ENCODE measurements at places on chromosomes 1 and 21.

GRCh38 chr1:65486613-65487012 lies 66.1 kb downstream of the LEPR start:
- DNase-seq, result no peak

GRCh38 chr1:214120191-214120590 lies 132.4 kb downstream of the PROX1 start:
- DNase-seq, result no peak

GRCh38 chr21:37410639-37411038 lies 44.1 kb downstream of the DYRK1A start:
- DNase-seq, result no peak

- DNase-seq, result no peak
Measured at GRCh38 chr1:78687914-78688313, 38.3 kb downstream of the IFI44 start.

- DNase-seq, result no peak
Measured at GRCh38 chr21:44517175-44517899, 22.7 kb downstream of the KRTAP10-1 start.

DNA sequence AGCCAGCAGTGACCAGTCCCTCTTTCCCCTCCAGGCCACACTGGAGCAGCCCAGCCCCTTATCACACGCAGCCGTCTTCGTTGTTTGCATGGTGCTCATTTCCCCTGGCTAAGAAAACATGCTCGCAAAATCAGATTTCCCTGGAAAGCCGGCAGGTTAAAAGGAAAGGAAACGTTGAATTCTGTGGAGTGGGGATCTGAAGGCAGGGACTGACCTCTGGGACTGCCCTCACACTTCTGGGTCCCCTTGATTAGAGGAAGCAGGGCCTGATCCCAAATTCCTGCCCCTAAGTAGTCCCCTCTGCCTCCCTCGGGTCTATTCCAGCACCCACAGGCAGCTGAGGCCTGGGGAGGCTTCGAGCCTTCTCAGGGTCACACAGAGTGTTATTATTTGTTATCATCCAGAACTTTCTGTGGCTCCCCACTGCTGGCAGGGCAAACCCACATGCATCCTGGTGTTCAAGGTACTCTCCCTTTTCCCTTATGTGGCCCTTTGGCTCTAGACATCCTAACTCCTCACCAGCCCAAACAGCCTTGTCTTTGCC lies 125.2 kb upstream of the ZBTB40 start:
- no peak for DNase-seq

- no peak for DNase-seq
Measured at GRCh38 chr21:27082431-27083010, 115.6 kb upstream of the ADAMTS5 start.

DNA sequence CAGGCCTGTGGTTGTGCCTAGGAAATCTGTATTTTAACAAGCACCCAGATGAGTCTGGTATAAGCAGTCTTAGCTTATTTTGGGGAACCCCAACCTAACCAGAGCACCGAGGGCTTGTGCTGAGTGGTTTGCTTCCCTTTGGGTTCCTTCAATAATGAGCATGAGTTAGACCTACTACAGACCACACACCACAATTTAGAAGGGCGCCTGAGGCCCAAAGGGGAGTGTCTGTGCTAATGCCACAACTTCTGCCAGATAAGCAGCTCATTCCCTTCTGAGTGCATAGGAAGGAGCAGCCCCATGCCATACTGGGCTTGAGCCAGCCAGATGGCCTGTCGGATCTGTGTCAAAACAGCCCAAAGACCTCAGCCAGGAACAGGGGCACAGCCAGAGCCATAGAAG lies 15.4 kb upstream of the LSS start:
- no peak for DNase-seq

DNA sequence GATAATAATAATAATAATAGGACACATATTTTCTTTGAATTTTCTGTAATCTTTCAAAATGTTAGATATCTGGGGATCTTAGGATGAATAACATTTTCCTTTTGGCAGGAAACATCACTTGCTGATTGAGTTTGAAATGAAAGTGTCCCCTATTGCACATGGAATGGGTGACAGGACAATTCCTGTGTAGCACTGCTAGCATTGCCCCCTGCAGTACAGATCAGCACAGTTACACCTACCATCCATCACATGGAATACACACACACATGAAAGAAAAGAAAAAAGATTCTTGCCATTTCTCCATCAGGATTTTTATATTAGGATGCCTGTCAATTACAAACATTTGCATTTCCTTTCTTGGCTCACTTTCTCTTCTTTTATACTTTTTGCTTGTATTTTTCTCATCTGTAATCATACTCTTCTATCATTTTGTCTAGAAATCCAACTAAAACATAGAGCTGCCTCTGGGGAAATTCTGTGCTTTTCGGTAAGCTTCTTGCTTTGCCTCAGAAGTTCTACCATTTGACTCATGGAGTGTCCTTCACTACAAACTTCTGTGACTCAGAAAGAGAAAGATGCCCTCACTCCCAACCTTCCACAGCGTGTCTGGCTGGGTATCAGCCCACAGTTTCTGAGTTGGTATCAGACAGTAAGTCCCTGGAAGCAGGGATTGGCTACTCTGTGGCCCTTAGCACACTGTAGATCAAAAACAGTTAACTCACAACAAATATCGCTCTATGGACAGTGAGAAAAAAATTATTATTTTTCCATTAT lies 641.2 kb downstream of the PTPRC start:
- no peak for DNase-seq

GRCh38 chr1:70895531-70895930 lies 152.1 kb downstream of the PTGER3 start:
- DNase-seq, result no peak

- no peak for DNase-seq
Measured at GRCh38 chr1:66317248-66317515, 216.8 kb upstream of the SGIP1 start.

- no peak for DNase-seq
Measured at GRCh38 chr1:22536506-22536905, 26.8 kb upstream of the EPHA8 start.

- no peak for DNase-seq
Measured at GRCh38 chr1:200194477-200194876, 167.0 kb downstream of the NR5A2 start.

- DNase-seq, result no peak
Measured at GRCh38 chr1:243842978-243843511, 7.0 kb downstream of the AKT3 start.

DNA sequence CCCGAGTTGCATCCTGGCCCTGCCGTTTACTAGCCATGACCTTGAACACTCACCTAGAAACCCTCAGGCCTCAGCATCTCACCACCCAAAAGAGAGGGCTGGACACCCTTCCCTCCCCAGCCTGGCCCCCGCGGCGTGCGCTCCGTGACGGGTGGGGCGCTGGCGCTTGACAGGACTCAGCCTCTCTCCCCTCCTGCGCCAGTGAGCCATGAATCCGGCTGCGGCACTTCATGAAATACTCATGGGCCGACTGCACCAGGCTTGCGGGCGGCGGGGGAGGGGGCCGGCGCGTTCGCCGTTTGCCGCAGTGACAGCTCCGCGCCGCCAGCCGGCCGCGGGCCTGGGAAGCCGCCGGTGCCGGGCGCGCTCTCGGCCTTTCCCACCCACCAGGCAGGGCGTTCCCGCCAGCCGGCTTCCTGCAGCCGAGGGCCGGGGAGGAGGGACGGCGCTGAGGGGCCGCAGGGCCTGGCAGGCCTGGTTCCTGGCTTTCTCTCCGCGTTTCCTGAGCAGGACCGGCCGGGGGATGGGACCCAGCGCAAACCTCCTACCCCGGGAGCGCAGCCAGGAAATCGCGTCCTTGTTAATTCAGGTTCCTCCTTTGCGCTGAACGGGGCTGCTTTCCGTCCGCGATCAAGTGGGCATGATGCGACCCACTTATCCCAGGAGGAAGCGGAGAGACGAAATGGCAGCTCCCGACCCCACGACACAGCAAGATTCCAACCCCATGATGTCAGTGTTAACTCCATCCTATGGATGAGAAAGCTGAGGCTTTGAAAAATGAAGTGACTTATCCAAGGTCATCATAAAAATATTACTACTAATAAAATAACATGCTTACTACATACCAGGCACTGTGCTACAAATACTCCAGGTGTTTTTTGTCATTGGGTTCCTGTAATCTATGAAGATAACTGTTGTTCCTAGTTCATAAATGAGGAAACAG lies 9.1 kb upstream of the LUZP1 start:
- no peak for DNase-seq

DNA sequence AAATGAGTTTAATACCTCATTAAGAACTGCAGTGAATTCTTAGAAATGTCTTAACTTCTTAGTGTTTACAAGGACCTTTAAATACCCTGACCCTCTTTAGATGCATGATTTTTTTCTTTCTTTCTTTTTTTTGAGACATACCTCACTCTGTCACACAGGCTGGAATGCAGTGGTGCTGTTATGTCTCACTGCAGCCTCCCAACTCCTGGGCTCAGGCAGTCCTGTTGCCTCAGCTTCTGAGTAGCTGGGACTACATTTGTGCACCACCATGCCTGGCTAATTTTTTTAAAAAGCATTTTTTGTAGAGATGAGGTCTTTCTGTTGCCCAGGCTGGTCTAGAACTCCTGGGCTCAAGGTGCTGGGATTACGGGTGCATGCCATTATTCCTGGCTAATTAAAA lies 191.8 kb downstream of the RPS6KC1 start:
- DNase-seq, result no peak

- DNase-seq, result no peak
Measured at GRCh38 chr1:77282187-77282865, 507 bp downstream of the AK5 start.

DNA sequence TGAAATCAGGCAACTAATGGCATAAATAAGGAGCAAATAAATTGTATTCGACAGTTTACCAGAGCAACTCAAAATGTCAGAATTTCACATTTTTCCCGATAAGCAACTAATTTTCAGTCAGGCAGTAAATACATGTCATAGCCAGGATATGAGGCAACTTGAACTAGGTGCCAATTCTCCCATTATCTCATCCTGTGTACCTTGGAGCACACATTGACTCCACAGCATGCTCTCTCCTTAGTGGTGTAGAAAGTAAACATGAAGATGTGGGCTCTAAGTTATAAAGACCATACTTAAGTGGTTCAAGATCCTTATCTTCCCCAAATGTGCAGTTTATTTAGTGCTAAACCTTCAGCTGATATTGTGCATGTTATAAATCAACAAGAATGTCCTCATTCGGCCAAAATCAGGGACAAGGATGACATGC lies 197.8 kb downstream of the VAV3 start:
- DNase-seq, result no peak

DNA sequence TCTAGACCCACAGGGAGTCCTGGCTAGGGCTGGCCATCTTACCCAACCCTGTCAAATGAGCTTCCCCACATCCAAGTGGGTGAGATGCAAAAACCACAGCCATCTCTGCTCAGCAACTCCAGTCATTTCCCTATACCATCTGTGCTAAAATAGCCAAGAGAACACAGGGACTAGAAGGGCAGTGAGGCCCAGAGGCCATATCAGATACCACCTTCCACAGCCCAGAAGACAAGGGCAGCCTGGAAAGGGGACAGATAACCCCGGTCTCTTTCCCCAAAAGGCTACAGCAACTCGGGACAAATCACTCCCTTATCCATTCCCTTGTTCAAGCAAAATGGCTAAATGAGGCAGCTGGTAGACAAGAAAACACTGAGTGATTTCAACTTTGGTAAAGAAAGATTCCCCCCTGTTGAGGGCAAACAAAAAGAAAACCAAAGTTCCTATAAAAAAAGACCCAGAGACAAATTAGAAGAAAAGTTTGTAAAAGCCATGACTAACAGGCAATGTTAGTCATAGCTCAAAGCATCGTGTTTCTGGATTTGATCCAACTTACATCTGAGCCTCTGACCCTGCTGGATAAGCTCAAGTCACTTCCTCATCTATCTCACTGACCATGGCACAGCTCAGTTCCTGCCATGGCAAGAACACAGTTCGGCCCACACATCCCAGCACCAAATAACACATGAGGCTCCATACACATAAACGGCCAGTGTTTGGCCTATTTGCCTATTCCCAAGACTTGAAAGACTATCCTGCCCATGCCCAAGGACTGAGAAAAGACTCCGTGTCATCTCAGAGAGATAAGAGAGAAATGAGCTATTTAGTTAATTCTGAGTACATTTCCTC lies 3.1 kb downstream of the LAMB3 start:
- no peak for DNase-seq

- DNase-seq, result no peak
Measured at GRCh38 chr1:183139281-183139942, 46.7 kb upstream of the LAMC2 start.

DNA sequence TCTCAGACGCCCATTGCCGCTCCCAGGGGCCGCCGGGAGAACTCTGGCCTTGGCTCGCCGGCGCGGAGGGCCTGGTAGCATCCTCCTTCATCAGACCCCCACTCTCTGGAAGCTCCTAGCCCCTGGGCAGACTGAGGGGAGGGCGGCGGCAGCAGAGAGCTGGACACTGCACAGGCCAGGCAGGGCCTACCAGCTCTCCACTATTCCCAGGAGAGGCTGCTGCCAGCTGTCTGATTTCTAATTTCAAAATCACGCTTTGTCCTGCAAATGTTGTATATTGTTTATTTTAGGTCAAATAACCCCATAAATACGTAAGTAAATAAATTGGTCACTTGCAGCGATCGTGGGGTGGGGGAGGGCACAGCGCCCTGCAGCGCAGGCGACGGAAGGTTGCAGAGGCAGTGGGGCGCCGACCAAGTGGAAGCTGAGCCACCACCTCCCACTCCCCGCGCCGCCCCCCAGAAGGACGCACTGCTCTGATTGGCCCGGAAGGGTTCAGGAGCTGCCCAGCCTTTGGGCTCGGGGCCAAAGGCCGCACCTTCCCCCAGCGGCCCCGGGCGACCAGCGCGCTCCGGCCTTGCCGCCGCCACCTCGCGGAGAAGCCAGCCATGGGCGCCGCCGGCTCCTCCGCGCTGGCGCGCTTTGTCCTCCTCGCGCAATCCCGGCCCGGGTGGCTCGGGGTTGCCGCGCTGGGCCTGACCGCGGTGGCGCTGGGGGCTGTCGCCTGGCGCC lies at the start of gene MTARC1:
MTARC1 (plus strand) TSS at position 577 of the 732 bp plus-strand sequence; CDS start at position 609, 32 bp downstream.
- DNase-seq, result no peak

GRCh38 chr1:145804235-145805045 lies 19.5 kb downstream of the RNF115 start:
- DNase-seq, result no peak

DNA sequence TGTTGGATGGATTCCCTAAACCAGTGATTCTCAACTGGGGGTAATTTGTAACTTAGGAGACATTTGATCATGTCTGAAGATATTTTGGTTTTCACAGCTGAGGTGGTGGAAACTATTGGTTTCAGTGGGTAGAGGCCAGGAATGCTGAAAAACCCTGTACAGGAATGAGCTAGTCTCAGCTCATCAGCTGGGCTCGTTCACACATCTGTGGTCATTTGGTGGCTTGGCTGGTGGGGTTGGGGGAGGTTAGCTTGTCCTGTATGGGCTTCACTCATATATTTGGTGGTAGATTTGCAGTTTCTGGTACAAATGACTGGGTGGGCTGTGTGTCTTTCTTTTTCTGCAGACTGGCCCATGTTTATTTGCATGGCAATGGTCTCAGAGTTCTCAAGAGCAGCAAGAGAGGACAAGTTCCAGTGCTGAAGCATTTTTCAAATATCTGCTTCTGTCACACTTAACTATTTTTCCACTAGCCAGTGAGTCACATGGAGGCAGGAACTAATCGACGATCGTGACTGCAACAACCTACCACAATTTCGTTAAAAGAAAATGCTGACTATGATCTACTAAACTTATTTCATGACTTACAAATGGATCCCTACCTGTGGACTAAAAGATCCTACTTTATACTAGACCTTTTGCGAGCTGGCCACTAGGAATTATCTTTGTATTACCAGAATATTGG lies 321.7 kb upstream of the PLXNA2 start:
- no peak for DNase-seq
